Lower lobe of right lung (tissue), 2 donors: ENCODE measurements at places on chromosomes 1 and 21. TPM values are rescaled to one million over a fixed set of nuclear protein-coding genes. Genes with fewer than 3 reads are reported as not detected.
A peak's percentile ranks its signal among the peaks of the same experiment; 100 is the strongest.

DNA sequence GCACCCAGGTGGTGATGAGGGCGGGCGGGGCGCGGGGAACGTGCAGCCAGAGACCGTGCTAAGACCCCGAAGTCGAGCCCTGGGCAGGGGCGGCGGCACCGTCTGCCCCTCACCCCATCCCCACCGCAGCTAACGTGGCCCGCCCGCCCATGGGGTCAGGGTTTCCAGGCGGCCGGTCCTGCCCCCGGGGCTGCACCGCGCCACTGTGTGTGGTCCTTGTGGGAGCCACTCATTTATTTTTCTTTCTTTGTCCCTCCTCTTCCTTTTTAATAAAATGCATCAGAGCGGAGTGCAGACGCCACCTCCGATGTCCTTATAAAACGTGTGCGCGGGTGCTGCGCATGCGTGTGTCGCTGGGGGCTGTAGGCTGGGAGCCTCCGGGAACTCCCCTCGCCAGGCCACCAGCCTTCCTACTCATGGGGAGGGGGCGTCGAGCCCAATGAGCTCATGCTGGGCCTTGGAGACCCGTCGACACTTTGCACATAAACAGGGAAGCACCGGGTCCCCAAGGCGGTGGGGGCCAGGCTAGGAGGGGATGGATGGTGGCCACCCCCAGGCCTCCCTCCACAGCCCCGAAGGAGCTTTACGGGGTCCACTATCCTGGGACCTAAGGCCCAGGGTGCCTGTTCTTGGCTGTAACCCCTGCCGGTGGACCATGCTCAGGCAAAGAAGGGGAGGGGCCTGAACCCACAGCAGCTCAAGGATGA lies 59.9 kb downstream of the WNT9A start:
- peak; percentile 70 for DNase-seq

Gene MPL
- 0.65 TPM for total RNA-seq

DNA sequence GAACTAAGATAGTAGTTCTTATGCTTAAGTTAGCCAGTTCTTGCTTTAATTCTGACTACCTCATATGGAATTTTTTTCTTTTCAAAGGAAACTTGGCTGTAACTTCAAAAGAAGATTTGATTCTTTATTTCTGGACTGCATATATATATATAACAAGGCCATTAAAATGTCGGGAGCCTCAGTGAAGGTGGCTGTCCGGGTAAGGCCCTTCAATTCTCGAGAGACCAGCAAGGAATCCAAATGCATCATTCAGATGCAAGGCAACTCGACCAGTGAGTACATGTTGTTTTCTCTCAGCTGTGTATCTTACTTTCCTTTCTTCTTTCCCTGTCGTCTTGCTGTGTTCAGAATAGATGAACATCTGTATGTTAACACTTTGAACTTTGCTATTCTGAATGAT lies 21.8 kb downstream of the KIF1B start:
- no peak for DNase-seq

Gene RPE65
- not detected for total RNA-seq

DNA sequence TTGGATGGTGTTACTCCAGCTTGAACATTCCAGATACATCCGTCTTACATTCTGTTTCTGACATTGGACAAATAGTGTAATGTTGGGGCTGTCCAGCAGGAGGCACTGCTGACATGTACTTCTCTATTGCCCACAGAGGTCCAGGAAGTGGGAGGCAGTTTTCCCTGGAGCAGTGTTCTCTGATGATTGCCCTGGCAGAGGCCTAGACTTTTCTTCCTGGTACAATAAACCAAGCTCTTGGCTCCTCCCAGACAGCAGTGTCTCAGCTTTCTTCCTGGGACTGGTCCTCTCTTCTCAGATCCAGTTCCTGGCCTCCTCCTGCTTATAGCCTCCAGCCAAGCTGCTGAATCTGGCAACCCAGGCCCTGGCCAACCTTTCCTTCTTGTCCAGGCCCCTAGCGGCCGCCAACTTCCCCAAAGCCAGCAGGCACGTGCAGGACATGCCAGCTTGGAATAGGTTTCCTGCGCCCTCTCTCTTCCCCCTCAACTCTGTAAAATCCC lies 14.9 kb upstream of the IFNLR1 start:
- peak; percentile 70 for DNase-seq

DNA sequence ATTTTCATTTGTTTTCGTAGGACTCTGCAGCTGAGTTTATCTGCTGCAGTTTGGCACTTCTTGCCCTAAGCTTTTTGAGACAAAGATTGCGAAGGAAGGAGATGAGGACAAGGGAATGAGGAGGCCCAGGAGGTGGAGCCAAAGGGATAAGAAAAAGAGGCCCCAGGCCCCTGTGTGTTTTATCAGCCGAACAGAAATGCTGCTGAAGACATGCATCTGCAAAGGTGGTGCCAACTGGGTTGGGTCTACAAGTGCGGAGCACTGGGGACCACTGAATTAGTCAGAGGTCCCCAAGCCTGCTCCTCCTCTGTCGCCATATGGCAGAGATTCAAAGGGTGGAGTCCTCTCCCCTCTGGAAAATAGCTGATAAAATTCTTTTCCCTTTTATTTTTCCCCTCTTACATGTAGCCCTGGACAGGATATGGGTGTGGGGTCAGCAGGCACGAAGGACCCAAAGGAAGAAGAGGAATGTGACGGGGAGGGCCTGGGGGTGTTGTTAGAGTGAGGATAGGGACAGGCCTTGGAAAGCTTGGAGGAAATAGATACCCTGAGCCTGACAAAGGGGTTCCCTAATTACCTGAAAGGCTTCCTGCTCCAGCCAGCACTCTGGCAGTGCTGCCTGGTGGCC lies 2.7 kb downstream of the CD34 start:
- DNase-seq: no peak

- no peak for DNase-seq
Measured at GRCh38 chr1:226407199-226407496, 745 bp downstream of the PARP1 start.

GRCh38 chr1:226877669-226878068 lies 7.3 kb downstream of the PSEN2 start:
- no peak for DNase-seq

Gene PGLYRP4
- 0.30 TPM for total RNA-seq

DNA sequence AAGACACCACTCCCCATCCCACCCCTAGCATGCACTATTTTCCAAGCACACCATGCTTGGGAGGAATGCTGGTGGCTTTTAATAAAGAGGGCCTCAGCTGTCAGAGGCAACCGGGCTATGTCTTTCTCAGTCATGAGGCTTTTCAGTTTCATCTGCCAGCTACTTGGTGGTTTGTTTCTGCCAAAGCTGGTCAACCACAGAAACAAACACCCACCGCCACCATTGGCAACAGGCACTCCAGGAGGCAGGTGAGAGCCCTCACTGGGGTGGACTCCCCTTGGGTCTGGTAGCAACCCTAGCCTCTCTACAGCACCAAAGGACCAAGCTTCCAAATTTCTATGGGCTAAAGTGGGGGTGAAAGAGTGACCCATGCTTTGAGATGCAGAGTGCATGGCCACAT lies 54.3 kb upstream of the CD1D start:
- no peak for DNase-seq

Gene TRABD2B
- total RNA-seq: 1.8 TPM

- no peak for DNase-seq
Measured at GRCh38 chr1:9035226-9035625, 9.0 kb upstream of the SLC2A7 start.

Gene CD5L
- total RNA-seq: 6.8 TPM

GRCh38 chr1:33337441-33337840 lies 16.5 kb upstream of the A3GALT2 start:
- no peak for DNase-seq

GRCh38 chr1:158035014-158035413 lies 41.6 kb downstream of the KIRREL1 start:
- DNase-seq: no peak

DNA sequence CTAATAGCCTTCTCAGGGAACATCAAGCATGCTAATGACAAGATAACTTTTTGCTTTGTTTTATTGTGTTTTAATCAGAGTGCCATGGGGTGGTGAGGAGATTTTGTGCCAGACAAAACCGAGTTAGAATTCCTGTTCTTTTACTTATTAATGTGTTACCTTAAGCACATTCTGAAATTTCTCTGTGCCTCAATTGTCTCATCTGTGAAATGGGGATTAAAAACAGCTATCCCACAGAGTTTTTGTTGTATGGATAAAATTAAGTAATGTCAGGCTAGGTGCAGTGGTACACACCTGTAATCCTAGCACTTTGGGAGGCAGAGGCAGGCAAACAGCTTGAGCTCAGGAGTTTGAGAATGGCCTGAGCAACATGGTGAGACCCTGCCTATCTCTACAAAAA lies 138.0 kb downstream of the PROX1 start:
- DNase-seq: no peak

Gene GPR161
- 9.6 TPM for total RNA-seq

Gene ANGPTL1
- total RNA-seq: 12.3 TPM

GRCh38 chr1:110605901-110606656 lies at the start of gene KCNA2:
Gene KCNA2, minus strand, starts transcription at chr1:110606358. Its CDS starts 1,576 bp downstream, at chr1:110604782.
- DNase-seq: no peak

DNA sequence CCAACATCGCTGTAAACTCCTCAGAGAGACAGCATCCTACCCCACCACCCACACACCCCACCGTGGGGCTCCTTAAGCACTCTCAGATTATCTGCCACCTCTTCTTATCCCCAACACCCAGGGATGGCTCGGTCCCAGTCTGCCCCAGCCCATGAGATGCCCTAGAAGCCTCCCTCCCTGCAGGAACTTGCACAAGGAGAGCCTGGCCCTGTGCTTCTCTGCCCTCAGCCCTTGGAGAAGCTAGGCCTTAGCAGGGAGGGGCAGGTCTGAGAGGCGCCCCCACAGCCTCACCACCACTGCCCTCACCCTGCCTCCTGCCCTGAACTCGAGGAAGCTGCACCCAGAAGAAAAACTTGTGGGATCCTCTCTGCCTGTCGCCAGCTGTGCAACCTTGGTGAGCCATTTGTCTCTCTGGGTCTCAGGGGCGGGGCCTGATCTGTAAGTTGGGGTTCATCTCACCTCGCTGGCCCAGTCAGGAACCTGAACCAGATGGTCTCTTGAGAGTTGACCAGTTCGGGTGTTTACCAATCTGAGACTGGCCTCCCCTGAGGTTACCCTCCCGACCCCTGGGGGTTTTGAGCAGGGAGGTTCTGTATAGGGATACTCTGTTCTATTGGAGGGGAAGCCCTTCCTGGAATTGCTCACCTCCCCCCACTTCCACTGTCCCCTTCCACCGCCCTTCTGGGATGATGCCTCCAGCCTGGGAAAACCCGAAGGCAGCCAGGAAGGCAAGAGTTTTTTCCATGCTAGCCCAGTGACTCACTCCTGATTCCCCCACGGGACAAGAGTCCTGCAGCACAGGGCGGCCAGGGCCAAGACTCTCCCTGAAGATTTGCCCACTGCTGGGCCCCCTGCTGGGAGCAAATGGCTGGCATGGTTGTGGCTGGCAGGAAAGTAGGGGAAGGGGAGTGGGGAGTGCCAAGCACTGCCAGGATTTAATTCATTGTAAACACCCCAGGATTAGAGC lies at the start of gene S100A3:
S100A3 (minus strand) TSS at position 537 of the 967 bp plus-strand sequence. CDS start 773 bp downstream, outside the sequence.
- DNase-seq: peak; percentile 45

Gene UBQLN4
- 32.5 TPM for total RNA-seq

GRCh38 chr1:90104941-90105538 lies 110.1 kb downstream of the ZNF326 start:
- DNase-seq: no peak

- DNase-seq: no peak
Measured at GRCh38 chr1:61322008-61322744, 239.8 kb downstream of the NFIA start.

GRCh38 chr1:232925421-232926220 lies 24.8 kb upstream of the NTPCR start:
- DNase-seq: no peak

- no peak for DNase-seq
Measured at GRCh38 chr1:223864084-223864483, 18.3 kb upstream of the TP53BP2 start.

- no peak for DNase-seq
Measured at GRCh38 chr1:143661418-143662101, 310.2 kb downstream of the FAM72C start.

GRCh38 chr1:243440406-243440805 lies 184.6 kb downstream of the SDCCAG8 start:
- no peak for DNase-seq

Gene AIDA
- 92.5 TPM for total RNA-seq

GRCh38 chr1:178275049-178275448 lies 181.1 kb downstream of the RASAL2 start:
- DNase-seq: no peak

DNA sequence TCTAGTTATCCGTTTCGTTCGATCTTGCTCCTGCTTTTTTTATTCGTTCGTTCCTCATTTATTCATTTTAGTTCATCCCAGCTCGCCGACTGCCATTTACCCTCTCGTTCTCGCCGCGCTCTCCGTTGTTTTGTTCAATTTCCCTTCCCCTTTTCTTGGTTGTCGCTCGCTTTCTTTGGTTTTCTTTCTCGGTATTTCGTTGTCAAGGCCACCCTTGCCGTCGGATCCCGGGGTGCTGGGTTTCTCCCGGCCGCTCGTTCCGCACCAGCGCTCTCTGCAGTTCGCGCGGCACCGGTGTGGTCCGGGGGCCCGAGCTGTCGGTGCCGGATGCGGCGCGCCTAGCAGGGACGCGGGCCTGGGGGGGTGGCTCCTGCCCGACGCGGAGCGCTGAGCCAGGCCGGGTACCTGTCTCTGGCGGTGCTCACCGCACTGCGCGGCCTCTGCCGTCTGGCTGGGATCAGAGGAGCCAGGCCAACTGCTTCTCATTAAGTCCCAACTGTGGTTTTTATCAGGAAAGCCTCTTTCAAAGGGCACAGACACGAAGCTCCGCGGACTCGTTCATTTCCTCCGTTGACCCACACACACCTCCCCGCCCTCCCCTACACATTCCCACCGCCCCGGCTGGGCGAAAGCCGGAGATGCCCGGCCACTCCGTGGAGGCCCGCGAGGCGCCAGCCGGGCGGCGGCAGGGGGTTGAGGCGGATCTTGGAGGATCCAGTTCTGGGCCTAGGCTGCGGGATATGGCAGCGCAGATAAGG lies 1.6 kb downstream of the ALX3 start:
- DNase-seq: no peak
